CD4-positive, alpha-beta memory T cell (primary cell): ENCODE measurements at places on chromosomes 7 and 10.

GRCh38 chr10:122326385-122326784 lies 48.1 kb upstream of the PLEKHA1 start:
- DNase-seq = no peak

DNA sequence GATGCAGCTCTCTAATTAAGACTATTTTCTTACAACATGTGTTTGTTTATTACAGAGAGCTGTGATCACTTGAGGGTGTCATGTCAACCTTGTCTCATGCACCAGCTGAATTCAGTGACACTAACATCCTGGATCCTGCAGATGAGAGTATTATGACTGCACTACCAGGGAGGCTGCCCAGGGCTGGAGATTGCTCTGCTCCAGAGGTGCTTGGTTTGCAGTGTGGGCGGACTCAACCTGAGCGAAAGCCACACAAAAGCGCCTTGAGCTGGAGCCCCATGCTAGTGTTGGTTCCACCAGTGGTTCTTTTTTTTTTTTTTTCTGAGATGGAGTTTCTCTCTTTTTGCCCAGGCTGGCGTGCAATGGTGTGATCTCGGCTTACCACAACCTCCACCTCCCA lies 33.8 kb upstream of the ATXN7L1 start:
- no peak for DNase-seq

GRCh38 chr7:7554021-7554432 lies 12.7 kb upstream of the MIOS start:
- DNase-seq = no peak

DNA sequence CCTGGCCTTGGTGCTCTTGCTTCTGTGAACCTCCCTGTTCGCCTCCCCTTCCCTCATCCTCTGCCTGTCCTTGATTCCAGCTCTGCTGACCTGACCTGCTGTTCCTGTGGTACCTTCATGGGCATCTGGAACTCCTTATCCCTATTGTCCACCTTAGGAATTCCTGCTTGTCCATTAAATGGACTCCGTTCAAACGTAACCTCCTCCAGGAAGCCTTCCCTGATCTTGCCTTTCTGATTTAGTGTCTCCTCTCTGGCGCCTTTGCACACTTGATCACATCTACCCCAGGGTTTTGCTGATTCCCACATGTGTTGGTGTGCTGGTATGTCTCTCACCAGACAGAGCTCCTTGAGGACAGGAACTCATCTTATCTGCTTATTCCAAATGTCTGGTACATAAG lies 20.9 kb downstream of the TSPAN15 start:
- DNase-seq = no peak
